ENCODE measurements at places on chromosomes 7 and 10. TPM values are rescaled to one million over a fixed set of nuclear protein-coding genes. Genes with fewer than 3 reads are reported as not detected.

CAV1 gene
- 552 TPM for total RNA-seq

MGAM2 gene
- total RNA-seq: not detected

CYP2C19 gene
- not detected for total RNA-seq

PHYHIPL gene
- 0.15 TPM for total RNA-seq

NXPH1 gene
- not detected for total RNA-seq

LIPJ gene
- 0.05 TPM for total RNA-seq

WEE2 gene
- total RNA-seq: not detected
